ENCODE measurements at places on chromosomes 5 and 9. TPM values are rescaled to one million over a fixed set of nuclear protein-coding genes. Genes with fewer than 3 reads are reported as not detected.

The RAI14 gene
- 7.1 TPM for total RNA-seq

The SHROOM1 gene
- 5.7 TPM for total RNA-seq

The SPINK6 gene
- not detected for total RNA-seq

The ZNG1F gene
- total RNA-seq = 9.4 TPM

The STOM gene
- total RNA-seq = 153 TPM

The GRIA1 gene
- 0.15 TPM for total RNA-seq

The TXNDC8 gene
- not detected for total RNA-seq

The MEIKIN gene
- total RNA-seq = not detected

The TAF11L5 gene
- total RNA-seq = not detected

The ARHGEF39 gene
- total RNA-seq = 0.45 TPM

The PCDHGA10 gene
- total RNA-seq = 5.3 TPM

The MIGA2 gene
- 39.0 TPM for total RNA-seq

The PCDHGA6 gene
- 5.7 TPM for total RNA-seq

The ENHO gene
- 0.40 TPM for total RNA-seq

The PCDHB13 gene
- 1.7 TPM for total RNA-seq

The CDKN2B gene
- 1.8 TPM for total RNA-seq

DNA sequence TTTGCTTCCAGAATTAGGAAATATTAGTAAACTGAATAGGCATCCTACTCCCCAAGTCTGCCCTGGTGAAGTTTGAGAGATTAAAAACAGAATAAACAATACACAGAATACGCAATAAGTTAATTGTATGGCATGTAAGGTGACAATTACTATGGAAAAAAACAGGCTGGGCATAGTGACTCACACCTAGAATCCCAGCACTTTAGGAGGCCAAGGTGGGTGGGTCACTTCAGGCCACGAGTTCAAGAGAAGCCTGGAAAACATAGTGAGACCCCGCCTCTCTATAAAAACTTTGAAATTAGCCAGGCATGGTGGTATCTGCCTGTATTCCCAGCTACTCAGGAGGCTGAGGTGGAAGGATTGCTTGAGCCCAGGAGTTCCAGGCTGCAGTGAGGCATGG lies 64.2 kb upstream of the SUSD1 start:
- DNase-seq = no peak

- DNase-seq = peak; percentile 16
These were observed 11.2 kb upstream of the OLFM1 start for GRCh38 chr9:135076143-135076875.

- DNase-seq = no peak
These were observed 87.6 kb downstream of the ADRB2 start for GRCh38 chr5:148913985-148914431.

DNA sequence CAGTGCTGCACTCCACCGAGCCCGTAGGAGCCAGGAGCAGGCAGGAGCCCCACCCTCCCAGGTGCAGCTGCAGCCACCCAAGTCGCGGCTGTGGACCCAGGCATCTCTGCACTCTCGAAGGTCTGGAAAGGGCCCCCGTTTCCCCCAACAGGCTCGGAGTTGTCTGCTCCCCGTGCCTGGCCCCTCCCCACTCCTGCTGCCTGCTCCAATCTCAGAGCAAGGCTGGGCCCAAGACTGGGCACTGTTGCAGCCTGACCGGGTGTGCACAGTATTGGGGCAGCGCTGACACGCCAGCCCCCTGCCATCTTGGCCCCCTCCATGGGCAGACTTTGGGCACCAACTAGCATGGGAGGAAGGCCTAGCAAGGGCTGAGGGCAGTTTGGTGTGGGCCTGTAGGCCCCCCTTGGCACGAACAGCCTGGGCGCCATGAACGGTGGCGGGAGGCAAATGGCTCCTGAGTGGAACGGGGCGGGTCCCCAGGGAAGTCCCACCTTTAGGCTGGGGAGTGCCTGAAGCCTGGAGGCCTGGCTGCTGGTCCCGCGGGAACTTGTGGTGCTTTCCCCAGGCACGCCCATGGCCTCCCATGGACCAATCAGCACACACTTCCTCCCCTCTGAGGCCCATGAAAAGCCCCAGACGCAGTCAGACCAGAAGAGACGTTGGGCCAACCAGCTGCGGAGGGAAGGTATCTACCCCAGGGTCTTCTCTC lies 60.4 kb downstream of the PSAT1 start:
- DNase-seq = no peak

- DNase-seq = no peak
These were observed 183.0 kb downstream of the CDK5RAP2 start for GRCh38 chr9:120396931-120397330.

- no peak for DNase-seq
These were observed 655 bp upstream of the RAI14 start for GRCh38 chr5:34655354-34655991.

GRCh38 chr5:122126756-122127321 lies 2.5 kb upstream of the ZNF474 start:
- DNase-seq = no peak

GRCh38 chr5:177429248-177430040 lies 3.0 kb downstream of the GRK6 start:
- DNase-seq = peak; percentile 61

DNA sequence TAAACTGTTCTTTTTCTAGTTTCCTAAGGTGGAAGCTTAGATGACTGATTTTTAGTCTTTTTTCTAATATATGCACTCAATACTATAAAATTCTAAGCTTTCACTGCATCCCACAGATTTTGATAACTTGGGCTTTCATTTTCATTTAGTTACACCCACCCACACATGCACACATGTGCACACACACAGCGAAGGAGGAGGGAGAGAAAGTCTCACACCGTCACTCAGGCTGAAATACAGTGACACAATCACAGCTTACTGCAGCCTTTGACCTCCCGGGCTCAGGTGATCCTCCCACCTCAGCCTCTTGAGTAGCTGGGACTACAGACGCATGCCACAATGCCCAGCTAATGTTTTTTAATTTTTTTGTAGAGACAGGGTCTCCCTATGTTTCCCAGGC lies 96.5 kb downstream of the SMIM23 start:
- no peak for DNase-seq

DNA sequence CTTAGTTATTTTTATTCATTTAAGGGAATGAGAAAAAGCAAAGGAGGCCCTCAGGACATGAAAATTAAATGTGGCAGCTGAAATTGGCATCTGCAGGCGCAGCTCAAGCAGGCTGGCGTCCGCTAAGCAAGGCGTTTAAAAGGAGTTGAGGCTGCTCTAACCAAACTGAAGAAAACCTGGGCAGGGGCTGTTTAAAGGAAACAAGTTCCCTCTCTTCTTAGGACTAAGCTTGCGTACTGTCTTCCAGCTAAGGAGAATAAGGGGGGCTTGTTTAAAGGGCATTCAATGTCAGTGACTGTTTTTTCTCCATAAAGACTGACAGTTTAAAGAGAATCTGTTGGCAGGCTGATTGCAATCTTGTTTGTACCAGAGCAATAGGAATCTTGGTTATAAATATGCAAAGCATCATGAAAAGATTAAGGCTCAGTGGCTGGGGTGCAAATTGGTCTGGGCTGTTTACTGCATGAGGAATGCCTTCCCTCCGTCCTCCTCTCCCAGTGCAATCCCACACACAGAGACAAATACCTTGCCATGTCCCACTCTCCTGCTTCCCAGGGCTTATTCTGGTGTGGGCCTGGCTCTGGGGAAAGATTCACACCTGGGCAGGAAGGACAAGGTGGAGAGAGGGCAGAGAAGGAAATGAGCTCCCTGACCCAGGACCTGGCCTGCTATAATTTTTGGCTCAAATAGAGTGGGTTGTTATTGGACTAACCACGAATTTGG lies 85.9 kb upstream of the LIFR start:
- DNase-seq = no peak

- DNase-seq = no peak
These were observed 6.5 kb downstream of the ARL14EPL start for GRCh38 chr5:116038817-116039216.

- DNase-seq = no peak
These were observed at the start of gene LRRC26 for GRCh38 chr9:137169896-137170358. LRRC26 (minus strand) TSS chr9:137170051; CDS start chr9:137169943, 108 bp downstream.

DNA sequence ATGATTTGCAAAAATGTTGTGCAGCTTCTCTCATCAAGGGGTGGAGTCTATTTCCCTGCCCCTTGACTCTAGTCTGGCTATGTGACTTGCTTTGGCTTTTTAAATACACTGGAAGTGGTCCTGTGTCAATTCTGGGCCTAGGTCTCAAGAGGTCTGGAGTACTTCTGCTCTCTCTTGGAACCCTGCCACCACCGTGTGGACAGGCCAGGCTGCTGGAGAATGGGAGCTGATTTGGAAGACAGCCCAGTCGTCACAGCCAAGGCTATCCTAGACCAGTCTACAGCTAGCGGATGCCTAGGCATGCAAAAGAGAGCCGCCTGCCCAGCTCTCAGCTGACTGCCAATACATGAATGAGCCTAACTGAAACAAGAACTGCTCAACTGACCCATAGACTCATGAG lies 56.7 kb upstream of the CLINT1 start:
- DNase-seq = peak; percentile 93

GRCh38 chr9:75071530-75072122 lies 16.3 kb downstream of the NMRK1 start:
- DNase-seq = no peak

DNA sequence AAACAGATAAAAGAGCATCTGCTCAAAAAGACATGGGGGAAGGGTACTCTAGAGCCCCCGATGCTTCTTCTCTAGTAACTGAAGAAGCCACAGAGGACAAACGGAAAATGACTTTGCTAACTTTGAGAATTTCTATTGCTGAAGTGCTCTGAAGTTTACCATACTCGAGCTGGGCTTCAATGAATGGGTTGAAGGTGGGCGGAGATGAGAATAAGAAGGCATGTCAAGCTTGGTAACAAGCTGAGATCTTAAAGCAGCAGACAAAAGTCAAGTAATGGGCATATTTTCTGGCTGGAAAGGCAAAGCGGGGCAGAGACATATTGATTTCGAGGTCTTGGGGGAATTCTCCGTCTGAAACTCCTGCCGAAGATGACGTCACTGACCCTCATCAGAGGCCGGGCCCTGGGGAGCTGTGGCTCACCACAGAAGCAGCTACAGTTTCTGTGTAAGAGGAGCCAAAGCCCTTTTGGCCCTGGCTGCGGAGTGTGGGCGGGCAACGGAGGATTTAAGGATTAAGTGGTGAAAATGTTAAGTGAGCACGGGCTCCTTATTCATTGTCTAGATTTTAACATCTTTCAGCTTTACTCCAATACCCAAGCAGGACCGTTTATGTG lies 115.8 kb upstream of the SLIT3 start:
- DNase-seq = peak; percentile 81

- no peak for DNase-seq
These were observed 9.4 kb upstream of the PRSS3 start for GRCh38 chr9:33785914-33786313.

DNA sequence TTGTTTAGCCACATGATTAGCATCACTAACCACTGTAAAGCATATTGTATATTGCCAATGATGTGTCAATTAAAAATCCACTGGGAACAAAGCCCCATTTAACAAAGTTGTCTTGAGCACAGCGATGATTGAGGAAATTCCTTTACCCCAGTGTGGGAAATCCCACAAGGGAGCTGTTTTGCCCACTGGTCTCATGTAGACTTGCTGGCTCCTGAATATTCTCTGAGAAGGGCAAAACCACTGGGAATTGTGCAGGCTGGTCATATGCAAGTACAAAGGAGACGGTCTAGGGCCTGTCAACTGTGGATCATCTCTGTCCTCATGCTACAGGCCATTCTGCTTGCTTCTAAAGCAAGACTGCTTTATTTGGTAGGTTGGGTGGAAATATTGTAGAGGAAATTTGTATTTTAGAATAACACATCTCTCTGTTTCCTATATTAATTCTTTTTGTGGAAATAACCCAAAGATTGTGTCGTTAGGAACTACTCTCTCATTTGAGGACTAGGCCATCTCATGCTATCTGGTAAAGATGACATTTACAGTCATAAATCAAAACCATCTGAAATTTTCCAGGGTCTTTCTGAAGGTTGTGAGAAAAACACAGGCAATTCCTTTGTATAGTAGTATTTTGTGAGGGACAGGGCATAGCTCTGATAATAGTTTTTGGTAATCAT lies 60.2 kb downstream of the PARP8 start:
- DNase-seq = no peak

GRCh38 chr9:137464291-137464999 lies 5.3 kb upstream of the NSMF start:
- DNase-seq = no peak

DNA sequence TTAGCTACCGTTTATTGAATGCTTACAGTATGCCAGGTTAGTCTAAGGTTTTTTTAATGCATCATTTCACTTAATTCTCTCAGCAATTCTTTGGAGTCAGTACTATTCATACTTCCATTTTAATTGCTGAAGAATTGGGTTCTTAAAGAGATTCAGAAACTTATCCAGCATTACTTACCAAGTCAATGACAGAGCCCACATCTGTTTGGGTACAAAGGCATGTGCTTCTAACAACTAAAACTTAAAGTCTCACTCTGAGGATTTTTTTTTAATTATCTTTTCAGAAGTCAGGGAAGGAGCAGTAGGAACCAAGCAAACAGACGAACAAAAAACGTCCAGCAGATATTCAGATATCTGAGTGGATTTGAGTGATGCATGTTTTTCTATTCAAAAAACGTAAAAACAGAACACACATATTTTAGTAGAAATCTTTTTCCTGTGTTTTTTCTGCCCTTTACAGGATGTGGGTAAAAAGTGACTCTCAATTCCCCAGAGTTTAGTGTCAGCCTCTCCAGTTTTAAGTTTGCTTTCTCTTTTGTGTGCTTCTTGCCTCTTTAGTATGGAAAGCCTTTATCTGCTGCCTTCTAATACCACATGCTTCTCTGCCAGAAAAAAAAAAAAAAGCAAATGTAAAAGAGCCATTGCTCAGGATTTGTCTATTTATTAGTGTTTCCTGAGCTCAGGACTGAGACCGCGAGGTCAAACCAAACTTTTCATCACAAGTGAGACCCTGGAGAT lies 118.0 kb downstream of the PRKACG start:
- no peak for DNase-seq

GRCh38 chr9:109455861-109456260 lies 42.2 kb downstream of the PTPN3 start:
- DNase-seq = no peak

DNA sequence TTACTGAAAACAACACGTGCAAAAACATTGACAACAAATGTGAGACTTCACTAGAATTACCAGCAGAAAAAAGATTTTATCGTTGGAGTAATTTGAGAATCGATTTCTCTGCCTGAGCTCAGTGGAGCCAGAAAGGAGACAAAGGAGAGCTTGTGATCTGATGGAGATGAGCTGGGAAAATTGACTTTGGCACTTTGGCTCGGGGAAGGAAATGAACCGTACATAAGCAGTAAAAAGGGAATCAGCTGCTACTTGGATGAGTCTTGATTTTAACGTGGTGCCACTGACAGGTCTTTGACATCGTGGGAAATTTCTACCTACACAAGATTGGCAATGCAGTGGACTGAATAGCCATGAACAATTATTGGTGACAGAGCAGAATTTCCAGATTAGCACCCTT lies 244.7 kb upstream of the RPS23 start:
- no peak for DNase-seq

DNA sequence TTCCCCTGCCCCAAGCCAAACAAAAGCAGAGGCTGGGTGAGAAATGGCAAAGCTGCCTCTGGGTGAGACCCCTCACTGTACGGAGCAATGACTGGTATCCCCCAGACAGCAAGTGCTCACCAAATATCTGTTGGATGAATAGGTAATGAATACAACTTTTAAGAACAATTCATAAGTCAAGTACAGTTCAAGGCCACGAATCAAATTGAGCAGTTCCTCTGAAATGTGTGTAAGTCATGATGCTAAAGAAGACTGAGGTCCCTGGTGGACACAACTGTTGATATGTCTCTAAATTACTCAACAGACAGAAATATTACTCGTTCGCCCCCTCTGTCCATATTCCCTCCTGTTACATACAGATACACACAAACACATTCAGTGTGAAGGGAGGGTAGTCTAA lies 160.7 kb downstream of the GLIS3 start:
- no peak for DNase-seq

- no peak for DNase-seq
These were observed 713 bp downstream of the LCN10 start for GRCh38 chr9:136741883-136742571.
